ENCODE measurements at places on chromosomes 16 and 17.

DNA sequence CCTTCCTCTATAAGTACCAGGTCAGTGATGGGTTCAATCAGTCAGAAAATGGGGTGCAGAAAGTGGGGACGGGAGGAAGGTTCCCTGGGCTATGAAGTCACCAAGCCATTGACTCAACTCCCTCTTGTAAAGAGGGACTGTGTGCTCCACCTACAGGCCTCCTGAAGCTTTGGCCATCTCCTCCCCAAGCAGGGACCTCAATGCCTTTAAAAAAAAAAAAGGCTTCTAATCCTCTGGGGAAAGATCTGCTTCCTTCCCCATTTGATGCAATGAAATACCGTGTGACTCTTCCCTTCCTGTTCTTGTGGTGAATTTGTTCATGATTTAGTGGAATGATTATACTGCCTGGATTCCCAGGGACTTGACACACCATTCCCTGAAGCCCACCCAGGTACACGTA, 30.8 kb downstream of the VWA3A start:
- no peak for DNase-seq

- DNase-seq = no peak
These were observed 9.1 kb upstream of the BLMH start for GRCh38 chr17:30300818-30301217.

- peak; percentile 48 for DNase-seq
These were observed 36.1 kb upstream of the ZC3H18 start for GRCh38 chr16:88533932-88534637.

- DNase-seq = peak; percentile 57
These were observed 10.9 kb downstream of the COPZ2 start for GRCh38 chr17:48026502-48027321.

DNA sequence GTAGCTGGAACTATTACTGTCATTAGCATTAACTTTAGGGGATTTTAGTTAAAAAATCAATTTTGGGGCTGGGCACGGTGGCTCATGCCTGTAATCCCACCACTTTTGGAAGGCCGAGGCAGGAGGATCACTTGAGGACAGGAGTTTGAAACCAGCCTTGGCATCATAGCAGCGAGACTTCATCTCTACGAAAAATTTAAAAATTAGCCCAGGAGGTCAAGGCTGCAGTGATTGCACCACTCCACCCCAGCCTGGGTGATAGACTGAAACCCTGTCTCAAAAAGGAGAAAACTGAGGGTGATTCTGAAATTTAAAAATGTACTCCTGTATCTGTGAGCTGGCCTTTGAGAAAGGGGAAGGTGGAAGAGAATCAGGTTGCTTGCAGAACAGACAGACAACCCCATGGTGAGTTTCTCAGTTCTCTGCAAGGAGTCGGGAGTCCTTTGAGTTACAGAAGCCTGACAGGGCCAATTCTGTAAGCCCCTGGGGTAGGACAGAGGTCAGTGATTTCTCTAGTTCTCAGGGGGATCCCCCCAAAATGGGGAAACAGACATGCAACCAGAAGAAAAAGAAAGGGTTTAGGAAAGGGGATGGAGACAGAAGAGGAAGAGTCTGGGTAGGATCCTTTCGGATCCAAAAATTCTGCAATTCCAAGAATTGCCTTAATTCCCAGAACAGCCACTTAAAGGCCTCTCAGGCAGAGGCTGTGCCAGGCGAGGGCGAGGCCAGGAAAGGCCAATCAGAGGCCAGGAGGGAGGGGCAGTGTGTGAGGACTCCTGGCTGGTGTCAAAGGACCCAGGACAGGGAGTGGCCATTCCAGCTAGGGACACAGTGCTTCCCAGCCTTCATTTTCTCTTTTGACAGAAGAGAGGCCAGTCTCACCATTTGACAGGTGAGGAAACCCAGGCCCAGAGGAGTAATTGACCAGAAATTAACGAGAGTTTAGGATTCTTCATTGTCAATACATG, 6.7 kb downstream of the NUPR1 start:
- DNase-seq = peak; percentile 0

- peak; percentile 37 for DNase-seq
These were observed 229.8 kb downstream of the KATNIP start for GRCh38 chr16:27779641-27780164.

- DNase-seq = peak; percentile 72
These were observed at the start of gene ELOB for GRCh38 chr16:2777231-2777902. Gene ELOB, minus strand, starts transcription at chr16:2777280. Its CDS starts 41 bp downstream, at chr16:2777239.

DNA sequence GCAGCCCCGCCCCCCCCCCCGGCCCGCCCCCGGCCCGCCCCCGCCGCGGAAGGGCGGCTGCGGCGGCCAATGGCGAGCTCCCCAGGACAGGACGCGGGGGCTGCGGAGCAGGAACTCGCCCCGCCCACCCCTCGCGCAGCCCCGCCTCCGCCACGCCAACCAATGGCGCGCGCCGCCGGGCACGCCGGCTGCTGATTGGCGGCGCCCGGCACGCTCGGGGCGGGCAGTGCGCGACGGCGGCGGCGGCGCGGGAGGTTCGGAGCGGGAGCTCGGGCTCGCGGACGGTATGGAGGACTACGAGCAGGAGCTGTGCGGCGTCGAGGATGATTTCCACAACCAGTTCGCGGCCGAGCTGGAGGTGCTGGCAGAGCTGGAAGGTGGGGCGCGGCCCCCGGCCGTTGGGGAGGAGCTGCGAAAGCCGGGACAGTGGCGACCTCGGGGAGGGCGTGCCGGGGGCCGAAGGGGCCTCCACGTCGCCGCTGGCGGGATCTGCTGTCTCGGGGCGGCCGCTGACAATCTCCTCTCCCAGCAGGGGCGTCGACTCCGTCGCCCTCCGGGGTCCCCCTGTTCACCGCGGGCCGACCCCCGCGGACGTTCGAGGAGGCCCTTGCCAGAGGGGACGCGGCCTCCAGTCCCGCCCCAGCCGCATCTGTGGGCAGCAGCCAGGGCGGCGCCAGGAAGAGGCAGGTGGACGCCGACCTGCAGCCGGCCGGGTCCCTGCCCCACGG, at the start of gene CHTF18:
Gene CHTF18 (plus strand): TSS at position 222 of the 728 bp plus-strand sequence. CDS start 65 bp downstream, at position 287.
- peak; percentile 89 for DNase-seq

DNA sequence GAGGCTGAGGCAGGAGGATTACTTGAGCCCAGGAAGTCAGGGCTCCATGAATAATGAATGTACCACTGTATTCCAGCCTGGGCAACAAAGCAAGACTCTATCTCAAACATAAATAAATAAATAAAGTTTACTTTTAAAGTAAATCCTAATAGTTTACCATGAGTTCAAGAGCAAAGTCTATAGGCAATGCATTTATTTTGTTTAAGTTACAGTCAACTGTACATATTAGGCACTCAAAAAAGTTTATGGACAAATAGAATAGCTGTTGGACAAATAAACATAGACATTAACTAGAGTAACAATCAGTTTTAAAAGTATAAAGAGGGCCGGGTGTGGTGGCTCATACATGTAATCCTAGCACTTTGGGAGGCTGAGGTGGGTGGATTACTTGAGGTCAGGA, 3.7 kb upstream of the AARSD1 start:
- DNase-seq = no peak

DNA sequence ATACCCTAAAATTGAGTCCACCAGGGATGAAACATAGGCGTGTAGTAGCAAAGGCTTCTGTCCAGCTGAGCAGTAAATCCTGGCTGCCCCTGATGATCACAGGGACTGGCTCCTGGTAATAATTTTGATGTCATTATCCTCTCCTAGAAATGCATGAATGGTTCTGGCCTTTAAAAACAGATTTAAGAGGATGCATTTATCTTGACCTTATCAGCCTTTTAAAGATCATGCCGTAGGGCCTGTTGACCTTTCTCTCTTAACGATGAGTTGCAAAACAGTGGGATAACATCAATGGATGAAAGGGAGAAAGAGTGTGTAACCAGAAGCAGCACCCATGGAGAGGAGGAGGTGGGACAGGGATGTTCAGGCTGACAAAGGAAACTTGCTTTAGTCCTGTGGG, 128.5 kb downstream of the CA10 start:
- DNase-seq = no peak

- no peak for DNase-seq
These were observed 5.7 kb downstream of the TRIM47 start for GRCh38 chr17:75872434-75873351.

GRCh38 chr16:14061732-14062259, 9.3 kb upstream of the MRTFB start:
- DNase-seq = no peak

GRCh38 chr17:45104029-45104428, 28.3 kb downstream of the PLCD3 start:
- no peak for DNase-seq
